ENCODE measurements at places on chromosomes 5 and 9.
A peak's percentile ranks its signal among the peaks of the same experiment; 100 is the strongest.

GRCh38 chr9:36163786-36164170 is 5.4 kb upstream of the CCIN start:
- no peak for DNase-seq

- peak; percentile 49 for DNase-seq
Observed at GRCh38 chr5:123035918-123036390, 571 bp downstream of the PPIC start.

GRCh38 chr5:148768806-148769415 is 57.5 kb upstream of the ADRB2 start:
- DNase-seq, result no peak

- no peak for DNase-seq
Observed at GRCh38 chr5:33800241-33800950, 91.4 kb downstream of the ADAMTS12 start.

- DNase-seq, result no peak
Observed at GRCh38 chr5:31106691-31107090, 86.8 kb upstream of the CDH6 start.

DNA sequence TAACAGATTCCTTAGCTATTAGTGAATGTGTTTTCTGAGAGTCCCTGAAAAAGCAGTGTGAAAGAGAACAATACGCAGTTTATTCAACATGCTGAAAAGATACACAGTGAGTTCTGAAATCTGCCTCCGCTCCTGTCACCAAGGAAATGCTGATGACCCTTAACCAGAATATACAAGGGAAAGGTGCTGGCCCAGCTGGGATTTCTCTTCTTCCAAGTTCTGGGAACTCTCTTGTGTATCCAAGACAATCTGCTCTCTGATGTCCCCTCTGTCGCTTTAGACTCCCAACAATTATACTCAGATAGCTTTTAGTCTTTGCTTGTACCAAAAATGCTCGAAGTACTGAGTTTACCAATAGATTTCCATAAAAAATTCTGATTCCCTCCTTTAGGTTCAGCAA is 214.9 kb downstream of the TMEM167A start:
- no peak for DNase-seq

GRCh38 chr9:134323741-134324358 is 2.4 kb upstream of the RXRA start:
- no peak for DNase-seq

DNA sequence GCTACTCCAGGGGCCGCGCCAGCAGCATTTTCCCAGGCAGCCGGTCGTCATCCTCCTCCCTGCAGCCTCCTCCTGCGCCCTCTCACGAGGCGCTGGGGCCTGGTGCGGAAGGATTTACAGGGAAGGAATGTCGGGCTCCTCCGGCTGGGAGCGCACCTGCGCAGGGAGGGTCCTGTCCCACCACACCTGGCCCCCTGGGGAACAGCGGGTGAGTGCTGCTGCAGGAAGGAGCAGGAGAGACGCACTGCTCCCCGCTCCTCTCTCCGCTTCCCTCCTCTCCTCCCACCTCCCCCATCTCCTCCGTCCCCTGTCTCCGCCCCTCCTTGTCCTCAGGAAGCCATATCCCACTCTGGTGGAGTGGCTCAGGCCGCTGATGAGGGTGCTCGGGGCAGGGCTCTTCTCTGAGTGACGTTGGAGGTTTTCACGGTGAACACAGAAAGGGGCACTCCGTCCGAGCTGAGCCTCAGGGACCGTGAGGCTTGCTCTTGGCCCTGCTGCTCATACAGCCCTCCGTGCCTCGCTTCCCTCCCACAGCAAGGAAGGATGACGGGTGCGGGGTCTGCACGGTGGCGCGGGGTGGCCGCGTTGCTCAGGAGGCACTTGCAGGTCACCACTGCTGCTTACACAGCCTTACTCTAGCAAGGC is 31.3 kb downstream of the IRX4 start:
- no peak for DNase-seq

DNA sequence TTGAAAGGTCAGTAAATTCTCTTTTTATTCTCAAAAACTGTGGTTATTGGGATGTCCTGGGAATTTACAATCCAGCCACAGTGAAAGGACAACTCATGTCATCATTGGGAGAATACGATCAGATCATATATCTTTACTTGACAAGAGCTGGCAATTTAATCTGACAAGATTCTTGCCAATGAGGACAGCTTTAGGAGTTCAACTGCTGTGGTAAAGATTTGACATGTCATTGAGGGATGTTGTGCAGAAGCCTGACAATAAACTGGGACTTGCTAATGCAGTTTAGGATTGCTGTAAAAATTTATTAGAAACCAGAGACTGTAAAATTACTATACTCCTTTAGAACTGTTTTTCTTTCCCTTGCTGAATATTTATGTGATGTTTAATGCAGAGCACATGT is 1131.0 kb downstream of the MAT2B start:
- no peak for DNase-seq

DNA sequence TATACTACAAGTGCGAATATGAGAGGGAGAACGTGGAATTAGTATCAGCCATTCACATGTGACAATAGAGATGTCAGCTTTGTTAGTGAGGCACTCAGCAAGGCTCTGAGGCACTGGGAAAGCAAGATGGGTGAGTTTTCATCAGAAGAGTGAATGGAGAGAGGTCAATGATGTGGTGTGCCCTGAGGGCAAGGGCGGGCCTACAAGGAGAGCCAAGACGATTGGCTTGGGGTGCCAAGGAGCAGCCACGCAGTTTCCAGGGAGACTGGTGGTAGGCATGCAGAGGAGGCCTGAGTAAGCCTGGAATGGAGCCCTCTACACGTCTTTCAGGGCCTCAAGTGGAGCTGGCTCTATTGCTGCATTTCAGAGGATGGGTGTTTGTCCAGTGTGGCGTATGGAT is 24.7 kb downstream of the BTF3 start:
- no peak for DNase-seq

GRCh38 chr9:97548819-97549540 is 47.5 kb downstream of the TMOD1 start:
- no peak for DNase-seq

GRCh38 chr9:134585746-134586706 is 55.6 kb upstream of the COL5A1 start:
- no peak for DNase-seq

DNA sequence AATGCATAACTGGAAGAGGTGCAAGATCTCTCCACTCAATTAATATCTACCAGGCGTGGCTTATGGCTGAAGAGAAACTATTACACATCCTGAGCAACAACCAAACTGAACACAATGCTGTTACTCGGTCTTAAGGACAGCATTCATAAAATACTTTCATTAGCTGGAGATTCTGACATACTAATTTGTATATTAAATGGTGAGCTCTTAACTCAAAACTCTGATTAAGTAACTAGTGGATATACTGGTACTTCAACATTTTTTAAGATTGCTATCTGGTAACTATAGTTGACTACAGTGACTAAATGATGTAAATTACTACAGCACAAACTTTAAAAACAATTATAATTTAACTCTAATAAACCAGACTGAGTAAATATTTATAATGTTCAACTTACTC is 15.8 kb downstream of the ZDHHC21 start:
- no peak for DNase-seq

GRCh38 chr9:133845440-133845839 is 107.3 kb upstream of the SARDH start:
- peak; percentile 6 for DNase-seq

- DNase-seq, result peak; percentile 39
Observed at GRCh38 chr5:71475788-71476384, 20.4 kb downstream of the BDP1 start.

DNA sequence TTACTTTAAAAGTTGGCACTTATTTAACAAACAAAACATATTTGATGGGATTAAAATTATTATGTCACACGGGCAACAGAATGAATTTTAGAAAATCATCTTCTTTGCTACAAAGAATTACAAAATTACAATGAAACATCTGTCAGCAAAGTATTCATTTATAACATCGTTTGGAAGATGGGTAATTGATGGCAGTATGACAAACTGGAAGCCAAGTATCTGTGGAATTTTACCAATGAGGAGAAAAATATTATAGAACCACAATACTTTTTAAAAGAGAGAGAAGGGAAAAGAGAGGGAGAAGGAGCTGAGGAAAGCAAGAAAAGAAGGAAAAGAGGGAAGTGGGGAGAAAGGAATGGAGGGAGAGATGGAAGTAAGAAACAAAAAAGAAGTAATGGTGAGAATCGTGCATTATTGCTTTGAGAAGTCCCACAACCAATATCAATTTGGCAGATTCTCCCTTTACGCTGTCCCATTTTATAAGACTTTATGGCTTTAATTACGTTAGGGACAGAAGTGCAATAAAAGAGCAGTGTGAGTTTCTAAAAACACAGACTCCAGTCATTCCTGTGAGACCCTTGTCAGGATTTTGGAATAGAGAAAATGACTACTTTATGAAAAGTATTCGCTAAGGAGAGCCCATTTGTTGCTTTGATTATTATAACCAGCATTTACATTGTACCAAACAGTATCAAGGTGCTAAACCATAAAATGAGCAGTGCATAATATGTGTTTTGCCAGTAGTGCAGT is 76.7 kb downstream of the LURAP1L start:
- DNase-seq, result no peak

DNA sequence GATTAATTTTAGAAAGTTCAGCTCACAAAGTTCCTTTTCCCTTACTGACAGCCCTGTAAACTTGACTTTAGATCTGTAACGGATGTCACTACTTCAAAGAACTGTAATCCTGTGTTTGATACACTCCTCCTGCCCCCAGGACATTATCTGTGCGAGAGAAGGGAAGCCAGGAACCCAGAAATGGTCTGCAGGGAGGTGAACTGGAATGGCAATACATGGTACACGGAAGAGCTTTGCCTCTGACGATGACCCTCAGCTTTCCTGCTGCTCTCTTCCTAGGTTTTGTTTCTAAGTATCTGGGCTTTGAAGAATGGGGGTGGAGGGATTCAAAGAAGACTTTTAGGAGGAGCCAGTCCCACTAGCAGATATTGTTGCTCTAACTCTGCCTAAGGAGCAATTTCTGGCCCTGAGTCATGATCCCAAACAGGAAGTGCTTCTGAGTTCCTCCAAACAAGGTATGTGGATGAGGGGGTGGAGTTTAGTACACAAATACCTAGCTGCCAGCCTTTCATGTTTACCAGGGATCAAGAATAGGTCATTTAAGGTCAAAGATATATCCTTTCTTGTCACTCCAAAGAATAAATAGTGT is 43.4 kb upstream of the TMC1 start:
- peak; percentile 7 for DNase-seq

- DNase-seq, result no peak
Observed at GRCh38 chr9:75071530-75072122, 16.3 kb downstream of the NMRK1 start.

- DNase-seq, result peak; percentile 69
Observed at GRCh38 chr5:59799668-59800346, 93.7 kb downstream of the PDE4D start.

DNA sequence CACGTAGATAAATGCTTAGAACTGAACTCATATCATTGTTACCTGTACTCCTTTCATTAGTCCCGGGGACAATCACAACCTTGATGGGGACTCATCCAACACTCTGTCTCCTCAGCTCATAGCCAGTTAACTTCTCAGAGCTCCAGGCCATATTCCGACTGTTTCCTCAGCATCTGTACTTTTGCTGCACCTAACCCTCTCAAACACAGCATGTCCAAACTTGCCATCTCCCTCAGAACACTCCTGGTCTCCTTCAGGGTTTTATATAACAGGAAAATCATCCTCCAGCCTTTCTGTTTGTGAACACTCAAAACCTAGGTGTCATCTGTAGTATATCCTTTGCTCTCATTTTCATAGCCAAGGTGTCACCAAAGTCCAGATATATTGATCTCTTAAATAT is 150.5 kb downstream of the CDH6 start:
- no peak for DNase-seq

DNA sequence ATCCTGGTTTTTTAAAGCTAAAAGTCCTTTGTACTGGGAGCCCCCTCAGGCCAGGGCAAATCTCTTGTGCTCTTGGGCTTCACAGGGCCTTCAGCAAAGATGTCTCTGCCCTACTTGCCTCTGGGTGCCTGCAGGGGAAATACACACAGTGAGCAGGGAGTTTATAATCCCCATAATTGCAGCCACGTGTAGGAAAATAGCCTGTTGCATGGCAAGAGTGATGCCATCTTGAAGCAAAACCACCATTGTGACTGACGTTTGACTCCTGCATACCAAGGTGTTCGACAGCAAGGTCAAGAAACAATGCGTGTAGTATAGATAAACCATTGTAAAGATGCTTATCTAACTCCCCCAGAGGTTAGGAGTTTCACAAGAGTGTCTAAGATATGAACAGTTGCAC is 11.4 kb upstream of the IL3 start:
- no peak for DNase-seq

GRCh38 chr5:43627028-43627427 is 24.0 kb downstream of the NNT start:
- peak; percentile 75 for DNase-seq

DNA sequence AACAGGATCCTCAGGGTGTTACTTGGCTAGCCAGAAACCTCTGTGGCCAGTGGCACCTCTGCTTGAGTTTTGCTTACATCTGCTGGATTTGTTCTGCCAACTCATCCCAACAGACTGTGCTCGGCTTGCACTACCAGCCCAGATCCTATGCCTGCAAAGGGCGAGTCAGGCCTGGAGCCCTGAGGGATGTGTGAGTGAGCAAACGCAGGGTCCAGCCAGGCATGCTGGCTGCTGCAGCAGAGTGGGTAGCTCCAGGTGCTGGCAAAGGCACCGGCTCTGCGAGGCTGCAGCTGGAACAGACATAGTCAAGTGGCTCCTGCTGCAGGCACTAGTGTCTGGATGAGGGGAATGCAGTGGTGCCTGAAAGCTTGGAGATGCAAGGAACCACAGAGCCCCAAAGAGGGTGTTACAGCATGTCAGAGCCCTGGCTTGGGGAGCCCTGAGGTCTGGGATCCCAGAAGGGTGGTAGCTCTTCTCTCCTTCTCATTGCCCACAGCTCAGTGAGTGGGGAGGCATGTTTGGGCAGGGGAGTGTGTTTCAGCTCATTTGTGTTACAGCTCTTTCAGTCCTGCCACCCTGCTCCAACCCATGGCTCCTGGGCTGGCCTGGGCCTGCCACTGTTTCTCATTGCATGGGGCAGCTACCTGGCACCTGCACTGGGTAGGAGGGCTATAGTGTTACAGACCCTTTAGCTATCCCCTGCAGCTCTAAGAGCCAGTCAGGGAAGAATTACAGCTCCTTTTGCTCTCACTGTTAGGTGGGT is 332.6 kb downstream of the TAF11L14 start:
- DNase-seq, result no peak

DNA sequence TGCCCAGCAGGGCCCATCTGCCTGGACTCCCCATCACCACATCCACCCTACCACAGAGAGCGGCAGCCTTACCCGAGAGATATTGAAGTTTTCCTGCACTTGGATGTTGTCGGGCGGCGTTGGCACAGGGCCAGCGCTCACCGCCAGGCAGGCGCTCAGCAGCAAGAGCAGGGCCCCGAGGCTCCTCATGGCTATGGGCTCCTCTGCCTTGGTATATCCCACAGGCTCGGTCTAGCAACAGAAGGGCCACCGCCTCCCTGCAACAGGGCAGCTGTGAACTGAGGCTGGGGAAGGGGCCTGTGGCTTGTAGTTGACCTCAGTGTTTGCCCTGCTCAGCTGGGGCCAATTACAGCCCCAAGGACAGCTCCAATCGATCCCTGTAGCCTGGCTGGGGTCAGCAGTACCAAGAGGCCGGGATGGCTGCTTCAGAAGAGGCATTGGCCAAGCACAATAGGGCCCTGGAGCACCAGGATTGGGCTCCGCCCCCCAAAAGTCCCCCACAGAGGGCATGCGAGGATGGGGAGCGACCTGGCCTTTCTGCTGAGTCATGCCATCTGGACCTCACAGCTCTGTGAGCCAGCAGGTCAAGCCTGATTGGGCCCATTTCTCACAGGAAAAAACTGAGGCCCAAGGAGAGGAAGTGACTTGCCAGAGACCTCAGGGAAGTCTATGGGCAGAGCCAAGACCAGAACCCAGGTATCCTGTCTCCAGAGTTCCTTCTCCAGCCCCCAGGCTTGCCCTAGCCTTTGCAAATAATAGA is at the start of gene AMBP:
AMBP (minus strand) TSS at position 280 of the 760 bp plus-strand sequence; CDS start at position 189, 91 bp downstream.
- DNase-seq, result no peak

- no peak for DNase-seq
Observed at GRCh38 chr9:112032009-112032408, 135.4 kb downstream of the UGCG start.

Data from KBM-7 (cell line).